Myometrial cell (primary cell): ENCODE measurements at places on chromosomes 1 and 21. TPM values are rescaled to one million over a fixed set of nuclear protein-coding genes. Genes with fewer than 3 reads are reported as not detected.

Gene GJA5
- total RNA-seq: not detected in 2 replicates

Gene PDE4B
- total RNA-seq: 2.3 and 3.5 TPM in 2 replicates

Gene CYP4X1
- total RNA-seq: not detected in 2 replicates

Gene LRRN2
- not detected in 2 replicates for total RNA-seq

Gene TSACC
- total RNA-seq: not detected in 2 replicates

Gene PLK3
- 27.1 and 37.7 TPM in 2 replicates for total RNA-seq

Gene NUF2
- 25.7 and 27.5 TPM in 2 replicates for total RNA-seq

Gene SLC35F3
- 0.71 and 0.86 TPM in 2 replicates for total RNA-seq

Gene SHE
- total RNA-seq: not detected in 2 replicates

Gene OR2T3
- total RNA-seq: not detected in 2 replicates

Gene PLXNA2
- total RNA-seq: 5.5 and 9.4 TPM in 2 replicates

Gene S100A8
- not detected in 2 replicates for total RNA-seq

Gene TEKT2
- not detected in 2 replicates for total RNA-seq

Gene METTL13
- 27.8 and 28.5 TPM in 2 replicates for total RNA-seq

Gene MANEAL
- total RNA-seq: 0.35 TPM in 1 of 2 replicates, not detected in the other

Gene TRABD2B
- total RNA-seq: not detected in 2 replicates

Gene PDC
- not detected in 2 replicates for total RNA-seq
